ENCODE measurements at places on chromosomes 3 and 15. TPM values are rescaled to one million over a fixed set of nuclear protein-coding genes. Genes with fewer than 3 reads are reported as not detected.
A peak's percentile ranks its signal among the peaks of the same experiment; 100 is the strongest.

DNA sequence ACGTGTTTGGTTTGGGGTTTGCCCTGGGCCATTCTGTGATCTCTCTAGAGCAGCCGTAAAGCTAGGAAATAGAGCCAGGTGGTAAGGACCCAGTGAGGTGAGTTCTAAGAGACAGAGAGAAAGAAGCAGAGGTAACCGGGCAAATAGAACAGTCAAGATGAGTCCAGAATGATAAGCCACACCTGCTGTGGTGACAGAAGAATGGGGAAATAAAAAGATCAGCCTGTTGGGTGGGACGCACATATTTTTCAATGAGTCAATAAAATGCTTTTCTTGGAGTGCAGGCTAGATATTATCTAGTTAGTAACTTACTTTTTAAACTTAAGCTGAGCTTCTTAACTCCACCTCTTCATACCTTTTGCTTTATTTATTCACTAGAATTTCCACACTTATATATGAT lies 135.0 kb downstream of the NFKBIZ start:
- DNase-seq: no peak

SAMMSON gene
- not detected for total RNA-seq

GRCh38 chr15:40859206-40859851 lies 14.7 kb downstream of the RHOV start:
- DNase-seq: no peak

DNA sequence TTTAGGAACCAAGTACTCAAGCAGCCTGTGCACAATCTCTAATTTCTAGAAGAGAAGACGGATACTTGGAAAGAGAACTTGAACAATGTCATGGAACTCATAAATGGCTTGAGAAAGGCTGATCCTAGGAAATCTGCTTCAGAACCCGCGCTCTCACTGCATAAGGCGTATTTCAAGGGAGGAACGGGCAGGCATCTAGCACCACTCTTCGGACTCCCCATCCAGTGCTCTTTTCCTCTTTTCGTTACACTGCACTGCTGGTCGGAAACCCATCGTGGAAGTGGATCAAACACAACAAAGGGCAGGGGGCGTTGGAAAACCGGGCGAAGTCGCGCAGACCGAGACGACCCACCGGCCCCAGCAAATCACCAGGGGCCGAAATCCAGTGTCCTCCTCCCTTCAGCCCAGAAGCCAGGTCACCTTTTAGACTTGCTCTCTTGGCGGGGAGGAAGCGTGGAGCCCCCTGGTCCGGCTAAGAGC lies 539 bp upstream of the TLNRD1 start:
- no peak for DNase-seq

CHP1 gene
- 75.2 TPM for total RNA-seq

GRCh38 chr15:40957581-40958051 lies 4.3 kb downstream of the CHAC1 start:
- no peak for DNase-seq

HDC gene
- total RNA-seq: not detected

- DNase-seq: peak; percentile 99
Observed at GRCh38 chr3:183548262-183548769, 7.2 kb downstream of the KLHL6 start.

OIP5 gene
- total RNA-seq: 21.8 TPM

ARPIN gene
- total RNA-seq: 9.1 TPM

PPP1R14D gene
- total RNA-seq: not detected

DNA sequence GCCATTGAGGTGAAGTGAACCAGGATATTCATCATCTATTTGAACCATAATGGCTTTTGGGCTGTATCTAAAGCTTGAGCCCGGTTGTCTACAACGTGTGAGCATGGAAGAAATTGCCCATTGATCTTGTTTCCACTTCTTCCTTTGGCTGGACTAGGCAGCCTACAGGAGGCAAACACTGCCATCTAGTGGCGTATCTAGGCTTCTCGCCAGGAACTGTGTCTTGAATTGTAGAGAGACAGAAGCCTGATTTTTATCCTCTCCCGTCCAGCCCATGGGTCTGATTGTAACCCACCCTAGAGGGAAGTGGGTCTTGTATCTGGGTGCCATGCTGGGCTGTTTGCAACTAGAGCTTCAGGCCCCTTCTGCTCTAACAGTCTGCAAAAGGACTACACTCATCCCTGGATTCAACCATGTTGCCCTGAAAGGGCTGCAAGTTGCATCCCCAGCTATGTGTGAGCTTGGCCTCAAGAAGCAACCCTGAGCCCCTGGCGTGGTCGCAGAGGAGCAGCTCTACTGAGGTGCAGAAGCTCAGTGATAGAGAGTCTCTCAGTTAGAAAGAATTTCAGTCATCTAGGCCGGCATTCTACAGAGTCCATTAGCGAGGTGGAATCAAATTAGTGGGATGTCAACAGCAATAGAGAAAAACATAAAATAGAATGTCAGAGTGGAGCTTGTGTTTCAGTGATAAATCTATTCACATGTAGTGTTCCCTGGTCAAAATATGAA lies 170.2 kb upstream of the UMPS start:
- DNase-seq: peak; percentile 43

GRCh38 chr3:78988324-78988723 lies 779.5 kb downstream of the ROBO1 start:
- peak; percentile 10 for DNase-seq

CHRFAM7A gene
- not detected for total RNA-seq

GOLGA6A gene
- not detected for total RNA-seq

DNA sequence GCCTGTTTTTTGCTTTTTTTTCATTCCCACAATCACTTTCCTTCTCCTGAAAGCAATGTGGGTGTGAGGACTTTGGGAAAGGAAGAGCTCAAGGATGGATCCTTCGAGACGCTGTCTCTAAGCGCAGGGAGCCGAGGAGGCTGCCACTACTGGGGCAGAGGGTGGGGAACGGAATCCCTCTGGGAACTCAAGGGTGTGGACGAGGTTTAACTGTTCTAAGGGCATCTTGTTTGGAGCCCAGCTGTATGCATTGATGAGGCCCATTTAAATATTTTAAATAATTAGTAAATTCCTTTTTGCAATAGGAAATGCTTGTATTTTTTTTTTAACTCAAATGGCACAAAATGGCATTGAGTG lies 124.4 kb upstream of the MEF2A start:
- no peak for DNase-seq

- DNase-seq: no peak
Observed at GRCh38 chr3:189714991-189715961, 84.1 kb downstream of the TP63 start.

- no peak for DNase-seq
Observed at GRCh38 chr3:25284249-25284648, 143.8 kb upstream of the RARB start.

ADAMTS9 gene
- 92.7 TPM for total RNA-seq
